ENCODE measurements at places on chromosomes 3 and 15.

GRCh38 chr3:139780593-139780992 is 102.8 kb upstream of the NMNAT3 start:
- no peak for DNase-seq

GRCh38 chr15:95887666-95888390 is 442.7 kb upstream of the NR2F2 start:
- DNase-seq, result no peak

DNA sequence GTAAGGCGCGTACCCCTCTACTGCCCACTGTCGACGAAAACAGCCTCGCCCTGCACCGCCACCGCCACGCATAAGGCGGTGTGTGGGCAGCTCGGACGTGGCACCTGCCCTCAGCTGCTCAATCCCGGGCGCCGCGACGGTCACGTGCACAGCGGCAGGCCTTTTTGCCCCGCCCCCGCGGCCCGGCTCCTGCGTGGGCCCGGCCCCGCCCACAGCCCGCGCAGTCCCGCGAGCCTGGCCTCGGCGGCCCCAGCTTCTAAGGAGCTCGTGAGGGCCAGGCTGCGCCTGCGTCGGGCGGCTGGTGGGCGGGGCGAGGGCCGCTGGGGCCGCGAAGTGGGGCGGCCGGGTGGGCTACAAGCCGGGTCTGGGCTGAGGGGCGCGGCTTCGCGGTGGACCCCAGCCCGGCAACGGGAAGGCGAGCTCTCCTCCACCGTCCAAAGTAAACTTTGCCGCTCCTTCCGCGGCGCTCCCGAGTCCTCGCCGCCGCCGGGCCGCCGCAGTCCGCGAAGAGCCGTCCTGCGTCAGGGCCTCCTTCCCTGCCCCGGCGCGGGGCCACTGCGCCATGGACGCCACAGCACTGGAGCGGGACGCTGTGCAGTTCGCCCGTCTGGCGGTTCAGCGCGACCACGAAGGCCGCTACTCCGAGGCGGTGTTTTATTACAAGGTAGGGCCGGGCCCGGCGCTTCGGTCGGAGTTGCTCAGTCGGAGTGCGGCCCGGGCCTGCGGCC is at the start of gene CAPN7:
Gene CAPN7 (plus strand): TSS at position 313 of the 728 bp plus-strand sequence. CDS start 250 bp downstream, at position 563.
- DNase-seq, result peak; percentile 79

DNA sequence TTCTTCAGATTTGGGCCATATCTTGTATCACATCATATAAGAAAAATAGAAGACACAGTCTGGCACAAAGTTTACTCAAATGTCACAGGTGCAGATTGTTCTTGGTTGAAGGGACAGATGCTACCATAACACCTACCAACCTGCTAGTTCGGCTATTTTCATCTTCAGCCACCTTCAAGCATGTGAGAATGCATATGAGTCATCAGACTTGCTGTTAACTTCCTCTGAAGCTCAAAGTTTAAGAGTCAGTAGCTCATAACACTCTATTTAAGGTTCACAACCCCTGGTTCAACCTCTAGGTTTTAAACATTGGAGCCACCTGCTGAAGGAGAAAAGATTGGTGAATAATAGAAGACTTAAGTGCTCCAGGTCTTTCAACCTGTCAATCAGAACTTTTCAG is 522.8 kb downstream of the NLGN1 start:
- peak; percentile 16 for DNase-seq

DNA sequence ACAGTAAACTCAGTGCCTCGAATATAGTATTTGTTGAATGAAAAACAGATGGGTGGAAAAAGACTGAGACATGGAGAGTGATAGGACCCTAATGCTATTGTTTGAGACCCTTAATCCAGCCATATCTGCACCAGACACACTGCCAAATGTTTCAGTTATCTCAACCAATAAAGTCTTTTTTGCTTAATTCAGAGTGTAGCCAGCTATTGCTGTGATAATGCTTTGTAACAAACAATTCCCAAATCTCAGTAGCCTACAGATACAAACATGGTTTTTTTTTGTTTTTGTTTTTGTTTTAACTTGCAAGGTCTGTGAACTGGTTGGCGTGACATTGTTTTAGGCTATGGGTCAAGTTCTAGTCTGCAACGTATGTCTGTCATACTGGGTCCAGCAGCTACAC is 17.0 kb upstream of the BCL2A1 start:
- DNase-seq, result no peak

GRCh38 chr15:76866716-76867321 is 38.3 kb downstream of the SCAPER start:
- DNase-seq, result no peak

DNA sequence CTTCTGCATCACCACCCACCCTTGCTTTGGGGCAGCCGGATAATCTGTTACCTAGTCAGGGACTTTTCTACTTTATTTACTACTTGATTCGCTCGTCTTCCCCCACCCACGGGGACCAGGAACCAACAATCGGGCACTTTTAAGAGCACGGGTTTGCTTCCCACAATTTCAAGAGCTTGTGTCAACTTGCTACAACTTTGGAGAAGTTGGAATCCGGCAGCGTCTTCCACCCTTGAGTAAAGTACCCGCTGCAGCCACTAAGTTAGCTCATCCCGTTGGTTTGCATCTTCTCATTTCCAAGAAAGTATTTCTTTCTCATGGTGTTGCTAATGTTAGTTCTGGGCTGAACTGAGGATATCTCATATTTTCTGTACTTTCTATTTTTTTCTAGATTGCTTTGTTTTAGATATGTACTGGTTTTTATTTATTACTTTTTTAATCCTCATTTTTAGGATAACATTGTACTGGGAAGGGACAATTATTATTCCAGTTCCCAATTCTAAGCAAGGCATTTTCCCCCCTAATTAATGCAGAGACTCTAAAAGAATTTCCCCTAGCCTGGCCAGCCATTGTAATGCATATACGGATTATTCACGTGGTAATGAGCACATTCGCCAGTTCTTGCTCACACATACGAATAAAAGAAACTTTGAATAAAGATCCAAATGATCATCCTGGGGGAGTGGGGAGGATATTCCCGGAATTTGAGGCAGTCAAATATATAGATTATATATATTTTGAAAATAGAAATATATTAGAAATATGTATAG is 4.0 kb downstream of the SOX2 start:
- no peak for DNase-seq

- no peak for DNase-seq
Observed at GRCh38 chr3:21778715-21779114, 27.7 kb upstream of the ZNF385D start.

DNA sequence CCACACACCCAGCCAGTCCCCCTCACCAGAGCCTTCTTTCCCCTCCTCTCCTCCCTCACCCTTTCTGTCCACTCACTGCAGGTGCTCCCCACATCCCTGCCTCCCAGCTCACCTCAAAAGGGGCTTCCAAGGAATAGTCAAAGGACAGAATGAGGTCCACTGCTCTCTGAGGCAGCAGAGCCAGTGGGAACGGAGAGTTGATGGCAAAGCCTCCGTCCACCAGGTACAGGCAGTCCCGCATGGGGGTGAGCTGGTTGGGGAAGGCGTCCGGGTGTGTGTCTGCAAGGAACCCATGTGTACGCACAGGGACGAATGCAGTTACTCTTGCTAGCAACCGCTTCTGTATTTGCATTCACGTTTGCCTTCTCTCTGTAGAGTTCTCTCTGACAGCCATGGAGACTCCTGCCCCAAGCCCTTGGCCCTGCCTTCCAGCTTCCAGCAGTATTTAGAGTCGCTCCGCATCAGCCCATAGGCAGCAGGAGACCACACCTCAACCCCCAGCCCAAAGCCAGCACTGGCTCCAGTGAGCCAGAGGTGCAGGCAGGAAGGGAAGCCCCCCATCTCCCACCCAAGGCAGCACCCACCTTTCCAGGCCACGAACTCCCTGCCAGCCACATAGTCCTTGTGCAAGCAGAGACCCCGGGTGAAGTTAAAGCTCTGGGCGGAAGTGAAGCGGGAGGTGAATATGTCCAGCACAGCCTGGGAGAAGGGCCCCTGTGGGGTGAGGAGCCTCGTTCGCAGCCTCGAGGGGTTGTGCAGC is 12.4 kb downstream of the PLA2G4F start:
- DNase-seq, result no peak

DNA sequence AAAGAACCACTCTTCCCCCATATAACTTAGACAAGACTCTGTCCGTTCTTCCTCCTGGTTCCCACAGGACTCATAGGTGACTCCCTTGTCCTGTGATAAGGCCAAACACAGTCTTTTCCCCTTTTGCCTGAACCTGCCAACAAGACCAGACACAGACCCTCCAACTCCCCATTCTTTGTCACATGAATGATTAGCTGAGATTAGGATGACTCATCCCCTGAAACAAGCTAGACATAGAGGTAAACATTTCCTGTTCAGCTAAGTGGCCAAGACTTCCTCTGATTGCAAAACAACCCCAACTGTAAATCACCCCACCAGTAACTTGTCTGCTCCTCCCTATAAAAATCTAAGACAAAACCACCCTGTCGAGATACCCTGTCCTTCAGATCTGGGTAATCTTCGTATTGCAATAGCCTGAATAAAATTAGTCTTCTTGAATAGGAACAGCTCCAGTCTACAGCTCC is 11.4 kb upstream of the HTR3E start:
- no peak for DNase-seq

GRCh38 chr3:35492841-35493240 is 146.5 kb upstream of the ARPP21 start:
- no peak for DNase-seq

- DNase-seq, result no peak
Observed at GRCh38 chr15:95287720-95288103, 1042.8 kb upstream of the NR2F2 start.

- DNase-seq, result no peak
Observed at GRCh38 chr3:24367664-24368264, 126.9 kb downstream of the THRB start.

DNA sequence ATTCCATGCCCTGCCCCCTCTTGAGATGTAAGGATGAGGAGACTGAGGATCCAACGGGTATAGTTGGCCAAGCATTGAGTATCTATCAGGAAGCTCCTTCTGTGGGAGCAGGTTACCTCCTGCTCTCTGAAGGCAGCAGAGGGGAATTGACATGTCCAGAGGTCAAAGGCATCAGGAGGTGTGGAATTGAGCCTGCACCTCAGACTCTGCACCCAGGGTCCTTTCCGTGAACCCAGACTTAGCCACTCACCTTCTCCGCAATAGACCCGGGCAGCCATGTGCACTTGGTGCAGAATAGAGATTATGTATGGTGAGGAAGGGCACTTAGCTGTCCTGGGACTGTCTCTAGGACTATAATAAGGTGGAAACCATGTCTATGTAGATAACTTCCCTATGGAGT is 399.0 kb upstream of the TPM1 start:
- DNase-seq, result no peak

DNA sequence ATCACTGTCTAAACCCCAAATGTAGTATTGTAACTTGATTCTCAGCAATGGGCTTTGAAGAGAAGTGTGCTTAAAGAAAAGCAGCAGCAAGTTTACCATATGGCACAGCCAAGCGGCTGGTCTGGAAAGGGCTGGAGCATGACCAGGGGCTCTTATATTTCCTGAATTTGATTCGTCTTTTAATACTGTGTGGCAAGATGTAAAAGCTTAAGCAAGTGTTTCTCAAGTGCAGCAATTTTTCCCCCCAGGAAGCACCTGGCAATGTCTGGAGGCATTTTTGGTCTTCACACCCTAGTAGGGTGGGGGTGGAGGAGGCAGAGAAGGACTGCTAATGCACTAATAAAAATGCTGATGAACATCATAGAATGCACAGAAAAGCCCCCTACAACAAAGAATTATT is 397.9 kb downstream of the NTRK3 start:
- DNase-seq, result no peak

DNA sequence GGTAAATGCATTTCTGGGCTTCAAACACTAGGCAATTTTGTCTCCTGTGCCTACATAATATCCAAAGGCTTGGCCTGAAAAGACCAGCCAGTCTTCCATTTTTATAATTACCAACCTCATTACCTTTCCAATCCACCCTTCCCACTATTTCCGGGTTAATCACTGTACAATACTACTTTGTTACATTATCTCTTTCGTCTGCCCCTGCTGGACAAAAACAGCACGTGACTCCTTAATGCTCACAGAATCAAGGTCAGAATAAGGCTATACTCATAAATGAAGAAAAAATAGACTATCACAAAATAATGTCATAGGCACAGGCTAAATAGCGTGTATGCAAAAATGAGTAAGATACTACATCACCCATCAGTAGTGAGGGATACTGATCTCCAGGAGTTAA is 40.1 kb downstream of the ABI3BP start:
- no peak for DNase-seq

DNA sequence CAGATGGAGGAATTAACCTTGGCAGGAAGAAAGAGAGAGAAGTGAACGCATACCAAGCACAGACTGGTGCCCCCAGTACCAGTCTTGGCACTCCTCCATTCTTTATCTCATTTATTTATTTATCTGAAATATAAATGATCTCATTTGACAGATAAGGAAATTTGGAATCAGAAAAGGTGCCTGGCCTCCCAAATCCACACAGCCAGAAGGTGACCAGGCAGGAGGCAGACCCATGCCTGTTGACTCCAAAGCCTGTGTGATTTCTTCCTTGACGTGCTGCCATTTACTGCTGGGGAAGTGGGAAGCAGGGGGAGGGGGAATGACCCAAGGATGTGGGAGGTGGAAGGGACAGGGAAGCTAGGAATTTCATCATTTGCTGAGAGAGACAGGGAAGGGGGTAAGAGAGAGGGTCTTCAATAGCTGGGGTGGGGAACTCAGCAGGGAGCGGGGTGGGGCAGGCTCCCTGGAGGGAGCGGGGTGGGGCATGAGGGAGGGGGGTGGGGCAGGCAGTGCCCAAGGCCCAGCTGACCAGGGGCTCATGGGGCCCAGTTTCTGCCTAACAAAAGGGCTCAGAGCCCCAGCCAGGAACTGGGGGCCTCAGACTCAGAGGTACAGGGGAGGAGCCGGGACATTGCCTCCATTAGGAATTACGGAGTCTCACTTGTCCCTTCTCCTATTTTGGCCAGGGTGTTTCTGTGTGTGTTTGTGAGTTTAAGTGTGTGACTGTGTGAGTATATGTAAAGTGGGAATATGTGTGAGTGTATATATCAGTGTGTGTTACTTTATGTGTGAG is 63.0 kb downstream of the MINAR1 start:
- no peak for DNase-seq

GRCh38 chr3:73558727-73559075 is 66.0 kb downstream of the PDZRN3 start:
- no peak for DNase-seq

DNA sequence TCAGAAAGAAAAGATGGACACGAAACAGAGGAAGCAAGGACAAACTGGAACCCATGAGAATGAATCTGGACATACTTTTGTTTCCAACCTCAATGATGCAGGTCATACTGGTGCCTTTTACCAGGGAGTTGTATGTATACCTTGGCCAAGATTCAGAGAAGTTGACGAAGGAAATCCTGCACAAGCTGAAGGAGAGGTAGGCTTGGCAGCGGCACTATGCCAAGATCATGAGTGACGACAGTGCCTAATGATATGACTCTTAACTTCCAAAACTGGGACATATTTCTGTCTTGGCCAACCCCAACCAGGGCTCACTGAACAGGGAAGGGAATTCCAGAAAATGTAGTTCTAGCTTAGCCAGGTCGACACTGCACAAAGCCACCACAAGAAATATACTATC is 149.2 kb upstream of the SLCO3A1 start:
- no peak for DNase-seq

- no peak for DNase-seq
Observed at GRCh38 chr15:91696981-91697380, 156.5 kb upstream of the SLCO3A1 start.

GRCh38 chr15:73787621-73788020 is 34.5 kb upstream of the INSYN1 start:
- no peak for DNase-seq

- DNase-seq, result no peak
Observed at GRCh38 chr15:90645873-90646575, 71.1 kb upstream of the BLM start.
